ENCODE measurements at places on chromosomes 1 and 21.
A peak's percentile ranks its signal among the peaks of the same experiment; 100 is the strongest.

DNA sequence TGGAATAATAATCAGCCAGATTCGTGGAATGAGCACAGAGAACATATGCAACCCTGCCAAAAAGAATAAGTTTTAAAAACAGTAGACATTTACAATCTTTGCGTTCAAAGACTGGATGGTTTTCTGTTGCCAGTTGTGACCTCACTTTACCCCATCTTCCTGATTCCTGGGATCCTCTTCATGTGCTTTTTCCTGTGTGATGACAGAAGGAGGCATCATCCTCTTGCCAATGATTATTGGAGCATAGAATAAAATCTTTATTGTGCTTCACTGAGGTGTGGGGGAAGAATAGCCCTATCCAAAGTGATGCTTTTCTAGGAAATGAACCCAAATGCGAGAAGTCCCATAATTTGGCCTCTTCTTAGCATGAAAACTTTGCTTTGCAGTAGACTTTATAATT, 15.0 kb upstream of the BARHL2 start:
- no peak for DNase-seq

DNA sequence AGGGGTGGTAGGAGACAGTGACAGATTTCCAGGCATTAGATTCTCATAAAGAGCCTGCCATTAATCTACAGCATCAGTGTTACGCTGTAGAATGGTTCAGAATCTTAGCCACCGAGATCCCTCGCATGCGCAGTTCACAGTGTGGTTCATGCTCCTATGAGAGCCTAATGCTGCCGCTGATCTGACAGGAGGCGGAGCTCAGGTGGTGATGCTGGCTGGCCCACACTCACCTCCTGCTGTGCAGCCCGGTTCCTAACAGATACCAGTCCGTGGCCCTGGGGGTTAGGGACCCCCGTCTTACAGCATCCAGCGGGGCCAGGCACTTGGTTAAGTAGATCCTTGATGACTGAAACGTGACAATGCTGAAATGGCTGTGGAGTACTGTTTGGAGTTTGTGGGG, 163.6 kb upstream of the C1orf21 start:
- DNase-seq: no peak

GRCh38 chr1:1307261-1307922, 338 bp downstream of the ACAP3 start:
- DNase-seq: no peak

- no peak for DNase-seq
These were observed 22.7 kb downstream of the CHML start for GRCh38 chr1:241617426-241617825.

DNA sequence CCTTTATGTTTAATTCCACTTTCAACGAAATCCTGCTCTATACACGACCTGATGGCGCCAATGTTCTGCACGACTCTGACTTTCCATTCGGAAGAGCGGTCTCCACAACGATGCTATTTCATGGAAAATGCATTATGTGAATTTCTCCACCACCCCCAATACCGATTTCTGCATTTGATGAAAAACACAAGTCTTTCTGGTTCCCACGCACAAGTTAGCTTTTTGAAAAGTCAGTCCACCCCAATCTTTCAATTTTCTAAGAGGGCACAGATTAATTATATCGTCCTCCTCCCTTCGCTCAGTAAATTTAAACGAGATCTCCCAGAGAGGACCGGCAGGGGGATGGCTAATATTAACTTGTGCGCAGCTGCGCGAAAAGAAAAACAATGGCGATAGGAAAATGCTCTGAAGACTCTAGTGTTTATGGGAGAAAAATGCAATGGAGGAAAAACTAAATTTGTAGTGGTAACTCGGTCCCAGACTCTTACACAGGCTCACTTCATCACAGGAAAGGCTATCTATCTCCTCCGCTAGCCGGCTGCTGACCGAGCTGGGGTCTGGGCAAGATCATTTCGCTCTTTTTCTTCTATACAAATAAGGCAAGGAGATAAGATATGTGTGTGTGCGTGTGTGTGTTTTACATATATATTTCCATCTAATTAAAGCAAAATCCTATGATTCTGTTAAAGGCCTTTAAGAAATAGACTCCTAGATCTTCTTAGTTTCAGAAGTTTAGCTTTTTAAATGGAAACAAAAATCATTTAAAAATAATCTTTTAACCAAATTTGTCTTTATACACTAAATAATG, 1.2 kb upstream of the LHX8 start:
- DNase-seq: no peak

- DNase-seq: no peak
These were observed 160.4 kb downstream of the HLX start for GRCh38 chr1:221039616-221040015.

DNA sequence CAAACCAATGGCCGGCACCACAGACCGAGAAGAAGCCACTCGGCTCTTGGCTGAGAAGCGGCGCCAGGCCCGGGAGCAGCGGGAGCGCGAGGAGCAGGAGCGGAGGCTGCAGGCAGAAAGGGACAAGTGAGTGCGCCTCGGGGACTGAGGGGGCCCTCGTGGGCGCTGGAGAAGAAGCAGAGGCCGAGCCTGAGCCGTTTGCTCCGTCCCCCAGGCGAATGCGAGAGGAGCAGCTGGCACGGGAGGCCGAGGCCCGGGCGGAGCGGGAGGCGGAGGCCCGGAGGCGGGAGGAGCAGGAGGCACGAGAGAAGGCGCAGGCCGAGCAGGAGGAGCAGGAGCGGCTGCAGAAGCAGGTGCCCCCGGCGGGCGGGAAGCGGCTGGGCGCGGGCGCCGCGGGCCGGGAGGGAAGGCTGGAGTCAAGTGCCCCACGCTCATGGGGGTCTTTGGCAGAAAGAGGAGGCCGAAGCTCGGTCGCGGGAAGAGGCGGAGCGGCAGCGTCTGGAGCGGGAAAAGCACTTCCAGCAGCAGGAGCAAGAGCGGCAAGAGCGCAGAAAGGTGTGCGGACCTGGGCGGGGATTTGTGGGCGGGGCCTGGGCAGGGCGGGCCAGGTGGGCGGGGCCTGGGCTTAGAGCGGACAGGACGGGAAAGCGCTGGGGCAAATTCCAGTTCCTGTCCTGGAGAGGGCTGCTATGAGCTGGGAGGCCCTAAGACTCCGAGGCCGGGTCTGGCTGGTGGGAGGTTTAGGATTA, 22.7 kb downstream of the MAP7D1 start:
- no peak for DNase-seq

DNA sequence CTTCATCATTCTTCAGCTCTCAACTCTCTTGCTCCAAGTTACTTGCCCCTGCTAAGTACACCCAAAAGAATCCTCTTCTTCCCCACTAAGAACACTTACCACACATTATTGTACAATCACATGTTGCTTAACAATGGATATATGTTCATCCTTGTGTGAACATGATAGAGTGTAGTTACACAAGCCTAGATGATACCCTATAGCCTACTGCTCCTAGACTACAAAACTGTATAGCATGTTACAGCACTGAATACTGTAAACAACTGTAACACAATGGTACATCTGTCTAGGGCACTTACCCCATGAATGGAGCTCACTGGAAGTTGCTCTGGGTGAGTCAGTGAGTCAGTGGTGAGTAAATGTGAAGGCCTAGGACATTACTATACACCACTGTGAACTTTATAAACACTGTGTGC, 77.4 kb downstream of the RERE start:
- peak; percentile 95 for DNase-seq

DNA sequence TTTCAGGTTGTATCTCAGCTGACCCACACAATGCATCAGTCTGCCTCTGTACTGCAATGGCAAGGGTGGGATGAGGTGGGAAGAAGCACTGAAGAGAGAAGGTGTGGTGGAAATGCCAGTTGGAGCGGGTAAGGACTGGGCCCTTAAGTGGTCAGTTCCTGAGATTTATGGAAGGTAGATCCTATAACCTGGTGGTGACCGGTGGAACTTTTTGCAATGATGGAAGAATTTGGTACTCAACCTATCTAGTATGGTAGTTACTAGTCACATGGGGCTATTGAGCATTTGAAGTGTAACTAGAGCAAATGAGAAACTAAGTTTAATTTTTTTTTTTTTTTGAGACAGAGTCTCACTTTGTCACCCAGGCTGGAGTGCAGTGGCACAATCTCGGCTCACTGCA, 8.2 kb upstream of the HPCAL4 start:
- DNase-seq: no peak

GRCh38 chr1:51192213-51192843, 43.7 kb upstream of the RNF11 start:
- peak; percentile 70 for DNase-seq

DNA sequence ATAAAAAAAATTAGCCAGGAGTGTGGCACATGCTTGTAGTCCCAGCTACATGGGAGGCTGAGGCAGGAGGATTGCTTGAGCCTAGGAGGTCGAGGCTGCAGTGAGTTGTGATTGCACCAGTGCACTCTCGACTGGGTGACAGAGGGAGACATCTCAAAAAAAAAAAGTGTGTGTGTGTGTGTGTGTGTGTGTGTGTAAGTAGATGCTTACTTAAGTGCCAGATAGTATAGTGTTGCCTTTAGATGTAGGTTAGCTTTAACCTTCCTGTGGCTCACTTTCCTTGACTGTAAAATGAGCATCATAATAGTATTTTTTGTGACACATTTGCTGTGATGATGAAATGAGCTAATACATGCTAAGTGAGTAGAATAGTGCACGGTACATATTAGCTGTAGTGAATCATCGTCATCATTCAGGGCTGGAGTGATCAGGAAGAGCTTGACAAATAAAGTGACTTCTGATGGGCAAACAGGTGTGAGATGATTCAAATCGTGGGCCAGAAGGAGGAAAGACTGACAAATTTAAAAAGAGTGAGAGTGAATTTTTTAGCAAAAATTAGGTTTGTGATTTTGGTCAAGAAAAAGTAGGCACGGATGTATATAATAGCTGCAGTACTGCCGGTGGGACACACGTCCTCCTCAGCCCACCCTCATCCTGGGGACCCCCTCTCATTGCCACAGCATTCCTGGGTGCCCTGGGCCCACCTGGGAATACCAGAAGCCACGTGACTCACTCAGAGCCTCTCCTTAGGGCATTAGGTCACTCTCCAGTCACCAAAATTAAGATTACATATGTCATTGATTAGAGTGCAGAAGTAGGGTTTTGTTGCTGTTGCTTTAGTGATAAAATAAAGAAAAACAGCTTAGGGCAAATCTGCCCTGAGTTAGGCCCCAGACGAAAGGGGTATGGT, 33.9 kb downstream of the EIF2D start:
- peak; percentile 27 for DNase-seq

DNA sequence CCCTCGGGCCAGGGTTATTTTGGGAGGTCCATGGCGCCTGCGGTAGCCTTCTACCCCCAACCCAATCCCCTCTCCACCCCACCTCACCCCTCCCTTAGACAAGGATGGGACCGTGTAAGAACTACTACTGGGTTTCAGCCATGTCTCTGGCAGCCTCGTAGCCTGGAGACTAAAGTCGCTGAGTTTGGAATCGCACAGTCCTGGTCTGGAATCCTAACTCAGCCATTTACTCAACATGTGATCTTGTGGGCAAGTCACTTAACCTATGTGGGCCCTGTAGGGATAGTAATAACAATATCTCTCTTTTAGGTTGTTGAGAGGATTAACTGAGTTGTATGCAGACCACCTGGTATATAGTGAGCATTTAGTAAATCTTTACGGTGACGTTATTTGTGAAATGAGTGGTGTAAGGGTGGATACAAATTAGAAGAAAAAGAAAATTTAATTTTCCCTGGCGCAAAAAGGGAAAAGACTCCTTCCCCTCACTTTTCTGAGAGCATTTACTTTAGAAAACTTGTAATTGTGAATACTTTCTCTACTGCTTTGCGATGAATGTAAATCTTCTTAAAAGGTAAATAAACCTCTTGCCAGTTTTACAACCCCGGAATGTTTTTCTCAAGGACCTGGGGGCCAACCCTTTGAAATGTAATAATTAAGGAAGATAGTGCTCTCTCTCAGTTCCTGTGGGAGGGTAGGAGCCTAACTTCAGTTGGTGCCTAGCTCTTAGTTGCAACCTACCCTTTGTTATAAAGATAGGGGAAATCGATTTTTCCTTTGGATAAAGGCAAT, 615 bp upstream of the MRPS15 start:
- no peak for DNase-seq

DNA sequence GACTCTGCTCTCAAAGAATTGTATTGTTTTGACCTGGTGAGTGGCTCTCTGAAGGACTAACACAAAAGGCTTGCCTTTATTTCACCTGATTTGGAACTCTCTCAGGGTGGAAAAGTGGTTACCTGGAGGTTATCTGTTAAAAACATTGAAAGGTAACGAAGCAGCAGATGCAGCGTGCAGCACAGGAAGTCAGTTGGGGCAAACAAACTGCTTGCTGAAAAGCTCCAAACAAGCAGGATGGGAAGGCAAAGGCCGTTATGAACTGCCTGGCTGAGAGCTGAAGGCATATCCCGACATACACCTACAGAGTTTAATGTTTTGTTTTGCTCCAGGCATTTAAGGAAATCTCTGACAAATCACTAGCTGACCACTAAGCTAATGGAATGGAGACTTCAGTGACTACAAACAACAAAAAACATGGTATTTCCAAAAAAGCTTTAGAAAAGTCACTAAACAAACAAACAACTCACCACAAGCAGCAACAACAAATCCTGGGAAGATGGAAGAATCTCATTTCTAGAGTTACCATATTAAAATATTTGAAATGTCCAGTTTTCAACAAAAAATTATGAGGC, 44.3 kb upstream of the BATF3 start:
- no peak for DNase-seq
